NCI-H187 (cell line): ENCODE measurements at places on chromosomes 4 and X.

DNA sequence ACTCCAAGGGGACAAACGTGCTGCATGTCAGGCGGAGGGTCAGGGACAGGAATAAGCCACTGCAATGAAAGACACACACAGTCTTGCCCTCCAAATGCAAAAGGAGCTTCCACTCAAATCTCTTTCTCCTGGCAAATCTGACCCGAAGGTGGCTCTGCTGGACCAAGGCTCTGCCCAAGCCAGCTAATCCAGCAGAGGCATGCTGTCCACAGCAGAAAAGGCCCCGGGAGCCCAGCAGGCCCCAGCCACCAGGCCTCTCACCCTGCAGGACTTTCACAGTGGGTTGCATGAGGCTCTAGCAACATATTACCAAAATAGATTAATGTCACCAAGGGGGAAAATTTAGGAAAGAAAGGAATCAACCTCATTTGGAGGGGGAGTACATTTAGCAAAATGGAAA lies 628.6 kb downstream of the BCOR start:
- DNase-seq, result no peak

DNA sequence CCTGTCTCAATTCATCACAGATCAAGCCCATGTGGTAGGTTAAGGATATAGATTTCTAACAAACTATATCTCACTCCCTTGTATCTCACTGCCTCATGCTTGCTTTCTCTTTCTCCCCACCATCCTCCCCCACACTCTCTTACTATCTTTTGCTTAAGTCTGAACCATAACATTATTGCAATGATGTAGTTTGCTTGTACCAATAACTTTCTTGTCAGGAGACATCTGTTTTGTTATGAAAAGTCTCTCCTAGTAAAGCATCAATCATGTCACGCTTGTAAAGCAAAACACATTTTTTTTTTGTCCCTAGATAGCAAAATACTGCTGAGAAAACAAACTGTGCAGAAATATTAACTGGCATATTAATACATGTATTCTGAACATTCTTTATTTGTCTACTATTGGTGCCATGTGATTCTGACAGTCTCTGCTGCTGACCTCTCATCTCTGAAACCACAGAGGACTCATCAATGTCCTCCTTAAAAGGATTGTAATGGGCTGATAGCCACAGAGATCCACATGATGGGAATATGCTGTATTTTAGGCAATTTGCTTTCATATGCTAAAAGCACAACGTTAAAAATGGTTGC lies 217.5 kb downstream of the VEGFC start:
- DNase-seq, result no peak

DNA sequence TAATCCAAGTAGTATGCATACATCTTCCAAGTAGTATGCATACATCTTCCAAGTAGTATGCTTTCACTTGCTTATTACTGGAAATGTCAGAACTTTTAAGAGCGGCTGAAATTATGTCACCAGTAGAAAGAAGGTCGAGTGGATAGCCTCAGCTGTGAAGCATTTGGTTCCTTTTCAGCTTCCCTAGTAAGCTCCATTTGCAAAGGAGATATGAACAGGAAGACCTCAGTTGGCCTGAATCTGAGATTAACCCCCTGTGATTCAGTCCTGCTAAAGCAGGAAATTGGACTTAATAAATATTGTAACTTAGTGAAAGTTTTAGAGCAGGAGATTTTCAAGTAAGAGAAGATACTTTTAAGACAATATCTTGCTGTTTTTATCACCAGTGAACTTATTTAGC lies 48.1 kb downstream of the PCDH7 start:
- no peak for DNase-seq

GRCh38 chr4:153076861-153077260 lies 127.4 kb upstream of the TRIM2 start:
- DNase-seq, result no peak

- no peak for DNase-seq
Measured at GRCh38 chr4:4872314-4872903, 12.9 kb downstream of the MSX1 start.

DNA sequence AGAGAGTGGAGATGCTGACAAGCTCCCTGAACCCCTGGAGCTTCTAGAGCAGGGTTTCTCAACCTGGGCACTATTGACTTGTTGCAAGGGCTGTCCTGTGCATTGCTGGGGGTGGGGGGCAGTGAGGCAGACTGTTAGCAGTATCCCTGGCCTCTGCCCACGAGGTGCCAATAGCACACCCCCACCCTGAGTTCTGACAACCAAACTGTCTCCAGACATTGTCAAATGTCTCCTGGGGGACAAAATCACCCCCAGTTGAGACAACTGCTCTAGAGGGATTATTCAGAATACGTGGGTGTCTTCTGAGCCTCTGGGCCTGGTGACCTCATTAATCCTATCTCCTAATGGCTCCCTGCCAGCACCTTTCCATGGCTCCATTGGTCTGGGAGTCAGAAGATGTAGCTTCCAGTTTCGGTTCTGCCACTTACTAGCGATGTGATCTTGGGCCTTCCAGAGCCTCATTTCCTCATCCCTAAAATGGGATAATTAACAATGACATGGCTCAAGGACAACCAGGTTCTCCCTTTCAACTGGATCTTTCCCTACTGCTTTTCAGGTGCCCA lies 17.6 kb upstream of the PJA1 start:
- DNase-seq, result no peak

DNA sequence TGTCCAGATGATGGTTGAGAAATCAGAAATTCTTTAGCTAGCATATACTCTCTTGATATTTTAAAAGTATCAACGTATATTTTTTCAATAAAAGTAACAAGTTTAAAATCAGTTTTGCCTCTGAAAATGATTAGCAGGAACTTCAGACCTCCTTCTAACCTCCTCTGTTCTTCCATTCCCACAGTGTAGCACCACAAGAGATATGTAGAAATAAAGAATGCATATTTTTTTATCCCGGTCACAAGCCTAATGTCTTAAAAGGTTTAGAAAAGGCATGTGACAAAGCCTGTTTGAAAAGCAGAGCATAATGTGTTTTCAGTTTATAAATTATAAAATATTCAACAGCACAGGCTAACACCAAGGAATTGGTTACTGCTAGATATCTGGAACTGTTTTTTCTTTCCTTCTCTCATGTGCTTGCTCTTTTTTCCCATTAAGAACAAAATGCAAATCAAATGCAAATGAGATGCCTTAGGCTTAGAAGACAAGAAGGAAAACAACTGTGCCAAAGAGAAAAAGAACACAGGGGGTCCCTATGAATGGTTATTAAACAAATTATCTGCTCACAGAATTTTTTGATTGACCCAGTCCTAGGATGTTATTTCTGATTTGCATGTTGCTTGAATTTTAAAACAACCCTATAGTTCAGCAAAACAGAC lies 351.7 kb upstream of the FAM241A start:
- DNase-seq, result no peak

- DNase-seq, result no peak
Measured at GRCh38 chrX:56025872-56026571, 206.1 kb upstream of the KLF8 start.

GRCh38 chr4:2595952-2596552 lies 59.6 kb downstream of the FAM193A start:
- DNase-seq, result no peak

DNA sequence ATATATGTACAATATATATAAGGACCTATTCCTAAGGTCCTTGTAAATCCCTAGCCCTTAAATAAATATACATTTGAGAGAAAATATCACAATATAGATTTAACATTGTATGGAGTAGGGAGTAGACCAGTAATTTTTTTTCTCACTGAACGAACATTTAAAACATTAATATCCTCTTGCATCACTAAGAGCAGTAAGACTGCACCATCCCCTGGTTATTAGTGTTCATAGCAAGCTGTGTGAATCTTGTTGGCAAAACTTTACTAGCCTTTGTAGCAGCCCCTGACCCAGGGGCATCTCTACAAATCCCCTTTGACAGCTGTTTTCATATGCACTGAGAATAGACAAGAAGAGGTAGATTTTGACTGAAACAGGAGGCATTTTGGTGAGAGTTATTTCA lies 146.5 kb downstream of the IL1RAPL2 start:
- no peak for DNase-seq

- no peak for DNase-seq
Measured at GRCh38 chr4:39852636-39853035, 125.1 kb downstream of the PDS5A start.

GRCh38 chr4:145414841-145415240 lies 66.8 kb upstream of the SMAD1 start:
- DNase-seq, result no peak

- DNase-seq, result no peak
Measured at GRCh38 chr4:122833999-122834398, 7.4 kb downstream of the FGF2 start.

DNA sequence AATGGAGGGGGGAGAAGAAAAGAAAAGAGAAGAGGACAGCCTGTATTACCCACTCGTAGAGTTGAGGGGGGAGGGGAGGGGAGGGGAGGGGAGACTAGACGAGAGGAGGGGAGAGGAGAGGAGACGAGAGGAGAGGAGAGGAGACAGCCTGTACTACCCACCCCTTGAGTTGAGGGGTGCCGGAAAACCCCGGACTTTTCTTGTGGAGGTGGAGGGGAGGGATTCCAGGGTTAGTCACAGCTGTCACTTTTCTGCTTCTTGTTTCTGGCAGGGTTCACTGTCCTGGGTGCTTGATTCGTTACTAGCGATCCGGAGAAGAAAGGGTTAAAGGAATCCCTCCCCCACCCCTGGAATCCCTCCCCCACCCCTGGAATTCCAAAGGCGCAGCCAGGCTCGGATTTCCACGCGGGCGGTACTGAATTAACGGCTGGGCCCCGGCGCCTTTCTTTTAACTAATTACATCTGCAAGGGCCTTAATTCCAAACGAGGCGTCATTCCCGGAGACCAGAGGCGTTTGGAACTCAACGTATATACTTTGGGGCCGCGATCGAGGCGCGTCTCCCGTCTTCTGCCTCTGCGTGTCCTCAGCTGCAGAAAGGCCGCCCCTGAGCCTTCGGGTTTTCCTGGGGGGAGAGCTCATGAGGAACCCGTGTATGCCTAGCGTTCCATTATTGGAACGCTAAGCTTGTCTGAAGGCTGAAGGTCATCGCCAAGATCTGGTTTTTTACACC lies 20.1 kb upstream of the CSF2RA start:
- no peak for DNase-seq

GRCh38 chr4:73735231-73735630 lies 5.1 kb upstream of the CXCL8 start:
- no peak for DNase-seq

DNA sequence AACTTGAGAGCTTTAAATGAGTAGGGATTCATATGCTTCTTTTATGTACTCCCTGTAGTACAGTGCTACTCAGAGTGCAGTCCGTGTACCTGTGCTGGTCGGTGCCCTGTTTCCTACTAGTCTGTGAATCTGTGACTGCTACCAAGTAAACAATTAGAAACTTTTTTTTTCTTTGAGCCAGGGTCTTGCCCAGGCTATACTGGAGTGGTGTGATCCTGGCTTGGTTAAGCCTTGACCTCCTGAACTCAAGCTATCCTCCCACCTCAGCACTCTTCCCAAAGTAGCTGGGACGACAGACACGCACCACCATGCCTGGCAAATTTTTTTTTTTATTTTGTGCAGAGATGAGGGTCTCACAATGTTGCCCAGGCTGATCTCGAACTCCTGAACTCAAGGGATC lies 6.4 kb upstream of the GPC3 start:
- no peak for DNase-seq

GRCh38 chr4:127575888-127576287 lies 56.9 kb upstream of the INTU start:
- DNase-seq, result no peak

DNA sequence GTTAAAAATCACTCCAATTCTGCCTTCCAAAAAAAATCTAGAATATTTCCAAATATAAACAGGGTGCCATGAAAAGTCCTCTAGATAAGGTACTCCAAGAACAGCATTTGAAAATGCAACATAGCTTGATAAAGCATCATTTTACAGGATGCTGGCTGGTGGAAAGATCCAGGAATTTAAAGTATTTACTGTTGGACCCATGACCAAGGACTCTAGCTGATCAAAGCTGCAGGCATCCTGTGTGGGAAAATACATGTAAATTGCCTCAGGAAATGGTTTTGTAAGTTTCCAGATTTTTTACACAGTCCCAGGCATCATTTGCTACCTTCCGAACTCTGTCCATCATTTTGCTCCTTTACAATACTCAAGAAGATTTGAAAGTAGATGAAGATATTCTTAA lies 164.4 kb downstream of the GRIA3 start:
- DNase-seq, result no peak

GRCh38 chr4:48031802-48032525 lies 15.4 kb downstream of the NIPAL1 start:
- DNase-seq, result no peak

GRCh38 chrX:143378851-143379250 lies 138.4 kb downstream of the SPANXN3 start:
- no peak for DNase-seq

- no peak for DNase-seq
Measured at GRCh38 chrX:13077168-13077567, 32.7 kb upstream of the FAM9C start.

- no peak for DNase-seq
Measured at GRCh38 chr4:89722517-89722916, 114.4 kb downstream of the SNCA start.

- DNase-seq, result no peak
Measured at GRCh38 chr4:25106363-25107151, 53.7 kb downstream of the SEPSECS start.

- no peak for DNase-seq
Measured at GRCh38 chr4:22969287-22969896, 276.7 kb downstream of the GBA3 start.

DNA sequence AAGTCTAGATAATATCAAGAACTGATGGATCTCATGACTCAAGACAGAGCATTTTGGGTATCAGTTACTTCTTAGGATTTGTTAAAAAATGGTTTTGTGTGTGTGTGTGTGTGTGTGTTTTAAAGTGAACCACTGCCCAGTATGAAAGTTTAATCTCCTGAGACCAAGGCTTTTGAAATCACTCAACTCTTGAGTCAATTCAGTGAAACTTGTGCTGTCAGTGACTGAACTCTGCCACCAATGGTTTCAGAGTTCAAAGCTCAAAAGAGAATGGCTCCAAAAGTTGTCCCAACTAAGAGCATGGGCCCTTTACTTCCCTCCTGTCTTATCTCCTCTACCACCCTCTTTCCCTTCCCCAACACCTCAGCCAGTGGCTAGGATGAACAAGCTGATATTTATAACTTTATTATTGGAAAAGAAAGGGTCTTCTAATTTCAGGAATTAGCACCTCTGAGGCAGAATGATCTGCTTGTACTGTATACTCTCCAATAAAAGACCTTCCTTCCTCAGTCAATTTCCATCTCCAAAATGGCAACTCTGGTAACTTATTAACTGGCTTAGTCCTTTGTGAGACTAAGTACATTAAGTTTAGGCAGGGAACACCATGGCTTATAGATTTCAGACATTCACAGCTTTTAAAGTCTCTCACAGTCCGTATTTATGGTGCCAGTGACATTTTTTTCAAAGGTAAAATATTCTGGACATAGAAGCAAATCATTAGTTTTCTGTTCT lies 152.2 kb downstream of the REPS2 start:
- DNase-seq, result no peak

- DNase-seq, result no peak
Measured at GRCh38 chr4:1042352-1043055, 31.1 kb downstream of the FGFRL1 start.

- no peak for DNase-seq
Measured at GRCh38 chr4:4614925-4615678, 73.3 kb upstream of the STX18 start.

- DNase-seq, result peak; percentile 5
Measured at GRCh38 chr4:182174979-182175378, 68.2 kb upstream of the TENM3 start.

- no peak for DNase-seq
Measured at GRCh38 chr4:184485279-184485678, 10.9 kb upstream of the IRF2 start.
